ENCODE measurements at places on chromosomes 1 and 21.

- no peak for DNase-seq
Measured at GRCh38 chr1:2645776-2646175, 13.0 kb upstream of the MMEL1 start.

GRCh38 chr1:9724706-9725476, 73.4 kb downstream of the PIK3CD start:
- no peak for DNase-seq

GRCh38 chr1:206933333-206933945, 11.7 kb upstream of the FCMR start:
- DNase-seq, result peak; percentile 71

DNA sequence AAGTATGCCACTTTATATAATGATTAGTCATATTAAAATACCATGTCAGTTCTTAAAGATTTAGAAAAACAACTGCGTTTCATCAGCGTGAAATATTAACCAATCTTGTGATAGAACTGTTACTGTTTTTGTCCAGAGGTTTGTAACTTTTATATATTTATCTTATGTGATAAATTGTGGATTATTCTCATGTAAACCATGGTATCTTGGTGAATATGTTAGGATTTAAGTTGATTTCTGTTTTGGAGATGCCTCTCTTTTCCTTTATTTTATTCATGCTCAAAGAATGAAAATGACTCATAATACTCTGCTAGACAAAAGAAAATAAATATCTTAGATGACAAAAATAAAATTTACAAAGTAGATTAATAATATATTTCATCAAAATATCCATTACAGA, 88.4 kb downstream of the ADGRL4 start:
- DNase-seq, result no peak

- no peak for DNase-seq
Measured at GRCh38 chr1:61420243-61420642, 304.7 kb downstream of the TM2D1 start.
